ENCODE measurements at places on chromosomes 4 and X. TPM values are rescaled to one million over a fixed set of nuclear protein-coding genes. Genes with fewer than 3 reads are reported as not detected.

DNA sequence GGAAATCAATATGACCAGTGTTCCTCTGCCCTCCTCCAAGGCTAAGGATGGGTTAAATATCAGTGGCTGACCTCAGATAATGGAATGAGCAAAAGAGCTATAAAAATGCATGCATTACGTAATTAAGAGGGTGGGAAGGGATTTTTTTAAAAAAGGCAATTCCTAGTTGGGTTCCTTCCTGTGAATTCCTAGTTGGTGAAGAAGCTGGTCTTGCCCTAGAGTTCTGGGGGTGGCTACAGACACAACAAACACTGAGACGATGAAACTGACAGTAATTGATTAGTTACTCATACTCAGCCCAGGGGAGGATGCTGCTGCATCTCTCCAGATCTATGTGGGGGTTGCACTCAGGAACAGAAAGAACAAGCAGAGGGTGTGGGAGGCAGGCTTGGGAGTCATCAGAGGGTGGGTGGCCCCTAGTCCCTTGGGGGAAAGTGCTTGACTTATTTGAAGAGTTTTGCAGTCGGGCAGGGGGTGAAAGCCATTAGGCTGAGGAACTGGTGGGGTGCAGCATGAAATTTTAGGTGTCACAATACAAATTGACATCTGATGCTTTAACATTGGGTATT is 662.0 kb upstream of the FRG1 start:
- no peak overlapping the region for H3K27ac ChIP-seq
- H3K4me1 ChIP-seq = no peaks in the 10 kb centered on the region
- no peaks in the 10 kb centered on the region for H3K36me3 ChIP-seq
- DNase-seq = no peak
- H3K27me3 ChIP-seq = no peaks in the 10 kb centered on the region
- H3K4me3 ChIP-seq = no peak overlapping the region

GRCh38 chrX:134634691-134635090 is 23.6 kb downstream of the PLAC1 start:
- no peak overlapping the region for H3K4me3 ChIP-seq
- no peak overlapping the region for H3K27ac ChIP-seq
- H3K4me1 ChIP-seq = no peaks in the 10 kb centered on the region
- no peaks in the 10 kb centered on the region for H3K27me3 ChIP-seq
- no peaks in the 10 kb centered on the region for H3K36me3 ChIP-seq
- no peak for DNase-seq

GRCh38 chr4:148067301-148067916 is 335.5 kb downstream of the ARHGAP10 start:
- H3K4me1 ChIP-seq = no peaks in the 10 kb centered on the region
- no peaks in the 10 kb centered on the region for H3K27me3 ChIP-seq
- DNase-seq = no peak
- H3K27ac ChIP-seq = no peak overlapping the region

Gene HSFX3
- not detected for total RNA-seq

GRCh38 chr4:113838460-113838859 is 76.9 kb upstream of the CAMK2D start:
- no peaks in the 10 kb centered on the region for H3K27me3 ChIP-seq
- no peaks in the 10 kb centered on the region for H3K36me3 ChIP-seq
- no peak overlapping the region for H3K4me3 ChIP-seq
- DNase-seq = no peak

DNA sequence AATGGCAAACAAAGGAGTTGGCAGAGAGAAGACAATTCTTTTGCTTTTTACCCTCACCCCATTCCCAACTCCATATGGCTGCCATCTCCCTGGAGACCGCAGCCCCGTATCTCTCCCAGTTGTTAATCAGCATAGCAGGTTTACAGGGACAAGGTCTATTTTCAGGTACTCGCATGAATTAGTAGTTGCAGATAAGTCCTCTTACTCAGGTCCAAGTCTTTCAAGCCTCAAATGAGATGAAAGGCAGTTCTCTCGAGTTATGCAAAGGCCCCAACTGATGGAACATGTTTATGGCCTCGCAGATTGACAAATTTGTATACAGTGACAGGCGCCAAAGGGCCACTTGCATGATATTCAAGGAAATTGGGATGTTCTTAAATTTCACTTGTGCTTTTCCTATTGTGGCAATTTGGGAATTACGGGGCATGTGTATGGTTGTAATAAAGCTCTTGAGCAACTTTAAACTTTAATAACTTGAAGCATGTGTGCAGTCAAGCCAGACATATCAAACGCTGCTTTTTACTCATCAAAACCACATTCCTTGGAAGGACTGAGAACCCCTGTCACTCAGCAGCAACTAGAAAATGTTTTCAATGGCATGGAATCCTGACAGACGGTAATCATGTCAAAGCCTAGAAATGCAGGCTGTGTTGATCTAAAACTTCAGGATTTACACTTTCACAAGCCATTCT is 45.1 kb downstream of the KDR start:
- no peaks in the 10 kb centered on the region for H3K27me3 ChIP-seq
- no peak overlapping the region for H3K27ac ChIP-seq
- no peaks in the 10 kb centered on the region for H3K36me3 ChIP-seq
- H3K4me3 ChIP-seq = no peak overlapping the region
- H3K4me1 ChIP-seq = peaks cover 8% of the 10 kb centered on the region

DNA sequence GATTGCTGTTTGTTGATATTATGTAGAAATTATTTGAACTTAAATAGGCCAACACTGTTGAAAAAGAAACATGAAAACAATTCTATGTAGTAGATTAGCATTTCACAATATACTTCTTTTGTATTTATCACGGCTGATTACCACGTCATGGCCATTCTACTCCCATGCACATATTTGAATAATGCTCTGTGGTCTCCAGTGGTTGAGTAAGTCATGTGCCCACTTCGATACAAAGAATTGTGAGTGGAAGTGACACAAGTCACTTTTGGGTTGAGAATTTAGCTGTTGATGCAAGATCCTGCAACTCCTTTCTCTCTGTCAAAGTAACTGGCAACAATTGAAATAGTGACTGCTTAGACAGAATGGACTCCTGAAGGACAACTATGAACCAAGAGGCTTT is 6.7 kb upstream of the FSTL5 start:
- H3K4me1 ChIP-seq = peaks cover 5% of the 10 kb centered on the region
- DNase-seq = no peak
- H3K27ac ChIP-seq = no peak overlapping the region
- no peak overlapping the region for H3K4me3 ChIP-seq
- H3K27me3 ChIP-seq = no peaks in the 10 kb centered on the region

Gene PRKG2
- total RNA-seq = 4.4 TPM

Gene PAGE5
- not detected for total RNA-seq
